Hematopoietic multipotent progenitor cell treated with erythropoietin and hydrocortisone succinate and interleukin-3 and kit ligand, for 4 days (in vitro differentiated cells): ENCODE measurements at places on chromosomes 16 and 17.
A peak's percentile ranks its signal among the peaks of the same experiment; 100 is the strongest.

DNA sequence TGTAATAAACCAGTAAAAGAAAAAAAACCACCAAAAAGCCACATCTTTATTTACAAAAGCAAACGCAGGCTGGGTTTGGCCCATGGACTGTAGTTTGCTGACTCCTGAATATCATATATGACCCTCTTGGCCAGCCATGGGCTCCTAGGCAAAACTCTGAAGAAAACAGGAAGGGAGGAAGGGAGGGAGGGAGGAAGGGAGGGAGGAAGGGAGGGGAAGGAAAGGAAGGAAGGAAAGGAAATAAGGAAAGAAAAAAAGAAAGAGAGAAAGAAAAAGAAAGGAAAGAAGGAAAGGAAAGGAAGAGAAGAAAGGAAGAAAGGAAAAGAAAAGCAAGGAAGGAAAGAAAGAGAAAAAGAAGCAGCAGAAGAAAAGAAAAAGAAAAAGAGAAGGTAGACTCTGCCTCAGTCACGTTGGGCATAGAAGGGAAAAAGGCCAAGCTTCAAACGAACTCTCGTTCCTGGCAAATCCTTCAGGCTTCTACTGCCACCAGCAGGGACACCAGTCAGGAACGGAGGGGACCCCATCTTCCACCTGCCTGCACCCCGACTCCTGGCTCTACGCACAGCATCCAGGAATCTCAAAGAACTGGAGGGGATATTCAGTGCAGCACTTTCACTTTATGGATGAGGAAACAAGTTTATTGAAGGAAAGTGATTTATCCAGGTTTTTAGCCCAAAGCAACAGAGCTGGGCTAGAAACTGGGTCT, 22.1 kb downstream of the CDC42EP4 start:
- no peak for DNase-seq

GRCh38 chr16:8714174-8714573, 39.8 kb downstream of the ABAT start:
- DNase-seq = no peak

- no peak for DNase-seq
Observed at GRCh38 chr17:57107498-57108101, 22.6 kb downstream of the AKAP1 start.

- DNase-seq = no peak
Observed at GRCh38 chr16:26824469-26824868, 242.3 kb upstream of the C16orf82 start.

DNA sequence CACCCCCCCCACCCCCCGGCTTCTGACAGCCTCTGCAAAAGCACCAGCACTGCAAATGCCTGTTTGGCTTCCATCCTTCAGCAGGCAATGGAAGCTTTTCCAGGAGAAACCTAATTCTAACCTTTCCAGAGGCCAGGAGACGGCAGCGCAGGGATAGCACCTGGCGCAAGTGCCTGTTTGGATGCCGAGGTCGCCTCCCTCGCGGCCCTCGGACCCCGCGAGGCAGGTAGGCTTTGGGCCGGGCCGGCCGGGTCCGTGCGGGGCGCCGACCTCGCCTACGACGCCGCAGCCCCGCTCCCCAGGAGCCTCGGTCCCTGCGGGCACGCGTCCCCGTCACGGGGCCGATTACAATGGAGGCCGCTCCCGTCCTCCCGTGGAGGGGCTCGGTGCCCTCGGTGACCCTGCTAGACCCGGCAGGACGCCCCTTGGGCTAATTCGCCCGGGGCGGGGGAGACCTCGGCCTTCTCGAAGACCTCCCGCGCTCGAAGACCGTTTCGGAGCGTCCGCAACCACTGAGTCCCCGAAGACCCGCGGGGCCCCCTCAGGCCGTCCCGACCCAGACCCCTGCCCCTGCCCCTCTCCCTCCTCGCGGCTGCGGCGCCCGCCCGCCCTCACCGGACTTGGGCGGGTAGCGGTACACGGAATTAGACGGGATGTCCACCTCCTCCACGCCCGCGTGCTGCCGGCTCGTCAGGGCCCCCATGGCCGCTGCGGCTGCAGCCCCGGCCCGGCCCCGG, 587 bp downstream of the RNF157 start:
- no peak for DNase-seq

GRCh38 chr16:69482410-69482991, 58.1 kb downstream of the CYB5B start:
- DNase-seq = no peak

DNA sequence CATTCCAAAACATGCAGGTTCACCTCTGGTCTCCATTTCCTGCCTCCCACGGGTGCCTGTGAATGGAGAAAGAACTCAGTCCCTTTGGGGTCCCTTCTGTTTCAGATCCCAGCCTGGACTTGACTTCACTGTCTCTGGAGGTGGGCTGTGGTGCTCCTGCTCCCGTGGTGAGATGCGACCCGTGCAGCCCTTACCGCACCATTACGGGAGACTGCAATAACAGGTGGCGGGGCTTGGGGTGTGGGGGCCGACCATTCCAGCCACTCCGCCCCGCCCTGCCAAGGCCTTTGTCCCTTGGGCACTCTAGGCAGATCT, 10.5 kb downstream of the LPO start:
- DNase-seq = no peak

GRCh38 chr17:58755269-58755576, 431 bp upstream of the PPM1E start:
- no peak for DNase-seq

GRCh38 chr17:2122641-2123302, 67.9 kb downstream of the HIC1 start:
- DNase-seq = peak; percentile 79

GRCh38 chr17:17778308-17779014, 58.3 kb downstream of the SREBF1 start:
- DNase-seq = no peak

GRCh38 chr17:45284176-45285140, 22.6 kb upstream of the SPATA32 start:
- DNase-seq = peak; percentile 64

DNA sequence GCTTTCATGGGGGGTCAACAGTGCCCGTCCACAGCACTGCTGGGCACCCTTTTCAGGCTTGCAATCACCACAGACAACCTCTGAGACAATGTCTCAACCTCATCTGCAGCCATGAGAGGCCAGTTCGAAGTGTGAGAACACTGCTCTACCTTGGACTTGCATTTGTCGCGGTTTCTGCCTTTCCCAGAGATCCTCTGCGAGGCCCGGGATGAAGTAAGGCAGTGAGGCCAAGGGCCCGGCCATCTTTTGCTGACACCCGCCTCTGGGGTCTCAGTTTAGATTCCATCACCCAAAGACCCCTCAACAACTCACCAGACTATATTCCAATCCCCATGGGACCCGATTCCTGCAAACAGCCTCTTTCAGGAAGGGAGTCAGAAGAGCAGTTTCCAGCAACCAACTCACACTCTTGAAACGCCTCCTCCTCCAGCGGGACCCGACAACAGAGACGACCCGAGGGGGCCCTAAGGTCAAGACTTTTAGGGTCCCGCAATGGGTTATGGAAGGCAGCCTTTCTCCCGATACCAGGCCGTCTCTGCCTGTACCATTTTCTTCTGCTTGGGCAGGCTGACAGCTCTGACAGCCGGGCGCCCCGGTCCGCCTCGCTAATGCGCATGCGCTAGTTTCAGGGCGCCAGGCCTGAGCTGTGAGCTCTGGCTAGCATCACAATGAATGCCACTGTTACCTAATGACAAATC, 576.0 kb downstream of the KCNJ18 start:
- DNase-seq = no peak

DNA sequence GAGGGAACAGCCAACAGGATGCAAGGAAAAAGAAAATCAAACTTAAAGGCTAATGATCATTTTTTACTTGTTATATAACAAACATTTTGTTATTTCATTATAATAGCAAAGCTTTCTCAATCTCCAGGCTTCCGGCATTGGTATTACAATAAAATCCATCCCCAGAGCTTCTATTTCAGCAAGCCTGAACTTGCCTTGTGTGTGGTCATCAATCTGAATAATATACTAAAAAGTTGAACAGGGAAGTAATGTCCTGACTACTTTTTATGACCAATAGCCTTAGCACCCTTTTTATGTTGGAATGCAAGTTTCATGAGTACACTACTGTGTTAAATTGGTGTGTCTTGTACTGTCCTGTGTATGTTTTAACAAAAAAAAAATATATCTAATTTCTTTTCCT, 27.1 kb upstream of the VWA3A start:
- no peak for DNase-seq

GRCh38 chr17:33475594-33475993, 182.5 kb upstream of the ASIC2 start:
- DNase-seq = no peak

DNA sequence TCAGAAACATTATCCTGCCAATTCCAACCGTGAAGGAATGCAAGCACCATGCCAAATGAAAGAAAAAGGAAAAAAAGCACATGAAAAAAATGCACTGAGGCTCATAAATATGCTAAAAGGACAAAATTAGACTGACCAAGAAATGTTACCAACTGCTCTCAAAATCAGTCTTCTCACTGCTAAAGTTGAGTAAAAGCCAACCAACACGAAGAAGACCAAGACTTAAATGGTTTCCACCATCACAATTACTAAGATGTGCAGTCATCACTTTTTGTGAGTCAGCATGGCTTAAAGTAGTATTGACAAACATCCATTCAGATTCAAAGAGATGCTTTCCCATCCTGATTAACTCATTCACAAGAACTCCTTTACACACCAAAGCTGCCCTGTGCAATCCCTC, 16.4 kb downstream of the CDYL2 start:
- DNase-seq = no peak

GRCh38 chr16:14502932-14503741, 126.9 kb downstream of the PARN start:
- DNase-seq = peak; percentile 48
